ENCODE measurements at places on chromosomes 16 and 17.

GRCh38 chr16:19165101-19165500 is 2.9 kb upstream of the SYT17 start:
- no peak for DNase-seq

- DNase-seq: no peak
Measured at GRCh38 chr17:82108038-82108437, 10.0 kb upstream of the FASN start.

GRCh38 chr16:55552621-55553020 is 13.9 kb upstream of the CAPNS2 start:
- no peak for DNase-seq

GRCh38 chr17:18267366-18267765 is 6.9 kb downstream of the MIEF2 start:
- no peak for DNase-seq

GRCh38 chr17:9684955-9685621 is 39.8 kb downstream of the USP43 start:
- DNase-seq: no peak

GRCh38 chr16:9941245-9941644 is 241.0 kb downstream of the GRIN2A start:
- DNase-seq: no peak

DNA sequence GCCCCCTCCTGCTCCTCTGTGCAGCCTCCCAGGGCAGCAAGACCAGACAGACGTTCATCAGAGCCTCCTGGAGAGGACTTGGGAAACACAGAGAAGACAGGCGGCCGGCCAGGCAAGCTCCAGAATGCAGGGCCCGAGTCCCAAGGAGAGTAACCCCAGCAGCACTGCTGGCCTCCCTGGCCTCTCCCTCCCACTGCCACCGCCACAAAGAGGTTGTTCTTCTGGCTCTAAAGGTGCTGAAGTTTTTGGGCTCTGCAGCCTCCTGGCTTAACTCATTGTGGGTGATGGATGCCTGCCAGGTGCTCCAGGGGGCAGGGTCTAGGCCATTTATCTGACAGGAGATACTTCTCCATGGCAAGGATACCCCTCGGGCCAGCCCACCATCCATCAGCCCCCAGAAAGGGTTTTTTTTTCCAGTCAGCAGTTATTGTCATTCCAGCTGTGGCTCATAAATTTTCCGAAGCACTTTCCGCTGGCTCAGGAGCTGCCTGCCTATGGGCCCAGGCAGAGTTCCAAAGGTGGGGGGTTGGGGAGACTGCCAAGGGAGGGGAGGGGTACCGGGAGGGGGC is 32.0 kb upstream of the MRPS23 start:
- DNase-seq: no peak

- no peak for DNase-seq
Measured at GRCh38 chr16:72814226-72814625, 233.7 kb downstream of the ZFHX3 start.

GRCh38 chr17:63529711-63530556 is 6.8 kb downstream of the KCNH6 start:
- DNase-seq: no peak

DNA sequence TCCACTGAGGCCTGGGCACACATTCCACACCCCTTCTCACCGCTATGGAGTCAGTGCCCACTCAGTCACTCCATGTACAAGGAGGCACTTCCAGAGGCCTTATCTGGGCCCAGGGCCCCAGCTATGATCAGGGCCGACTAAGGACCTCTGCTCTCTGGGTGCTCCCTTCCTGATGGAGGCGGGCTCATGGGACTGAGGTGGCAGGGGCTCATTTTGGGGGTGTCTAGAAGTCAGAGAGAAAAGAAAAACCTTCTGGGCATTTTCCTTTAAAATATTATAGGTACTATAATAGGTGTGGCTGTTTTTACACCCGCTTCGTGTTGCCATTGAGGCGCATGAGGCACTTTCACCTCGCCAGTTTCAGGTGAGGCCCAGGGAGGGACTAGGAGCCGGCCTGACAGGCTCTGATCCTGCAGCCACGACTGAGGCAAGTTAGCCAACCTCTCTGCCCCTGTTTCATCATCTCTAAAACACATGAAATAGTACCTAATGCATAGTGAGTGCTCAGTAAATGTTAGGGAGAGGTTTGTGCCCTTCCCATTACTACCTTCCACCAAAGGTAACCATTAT is 14.4 kb downstream of the B9D1 start:
- no peak for DNase-seq

DNA sequence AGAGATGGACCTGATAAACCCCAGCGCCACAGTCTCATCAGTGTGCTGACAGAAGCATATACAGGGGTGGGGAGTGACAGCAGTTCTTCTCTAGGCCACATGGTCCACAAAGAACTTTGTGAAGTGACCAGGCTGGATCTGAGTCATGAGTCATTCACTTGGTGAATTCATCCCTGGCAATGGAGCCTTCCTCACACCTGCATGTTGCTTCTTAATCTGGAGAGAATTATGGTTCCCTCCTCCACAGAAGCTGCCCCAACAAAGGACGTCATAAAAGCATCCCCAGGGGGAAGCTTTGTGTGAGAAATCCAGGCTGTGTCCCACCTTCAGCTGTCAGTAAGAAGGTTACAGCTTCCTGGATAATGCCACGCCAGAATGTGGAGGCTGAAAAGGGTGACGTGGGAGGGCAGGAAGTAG is 215.6 kb upstream of the MAF start:
- no peak for DNase-seq

DNA sequence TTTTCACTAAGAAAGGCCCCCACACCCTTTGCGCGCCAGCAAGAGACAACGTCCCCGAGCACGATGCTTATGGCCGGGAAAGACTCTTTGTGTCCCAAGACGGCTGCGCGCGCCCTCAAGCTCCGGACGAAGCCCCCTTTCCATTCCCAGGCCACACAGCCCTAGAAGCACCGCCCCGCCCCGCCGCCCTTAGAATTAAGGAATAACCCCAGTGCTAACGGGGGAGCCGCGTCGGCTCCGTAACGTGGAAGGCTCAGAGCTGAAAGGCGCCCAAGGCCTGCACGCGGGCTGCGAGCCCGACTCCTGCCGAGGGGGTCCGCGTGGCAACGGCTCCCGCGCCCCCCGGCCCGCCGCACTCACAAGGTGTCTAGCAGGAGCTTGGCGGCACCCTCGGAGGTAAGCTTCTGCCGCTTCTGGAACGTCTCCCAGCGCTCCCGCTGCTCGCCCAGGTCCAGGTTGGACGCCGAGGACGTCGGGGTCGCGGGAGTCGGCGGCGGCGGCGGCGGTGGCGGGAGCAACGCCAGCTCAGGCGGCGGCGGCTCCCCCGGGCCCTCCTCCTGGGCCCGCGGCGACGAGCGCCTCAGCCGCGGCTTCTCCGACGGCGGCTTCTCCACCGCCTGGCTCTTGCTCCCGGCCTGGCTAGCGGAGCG is 477 bp downstream of the CENPV start:
- DNase-seq: peak; percentile 92

GRCh38 chr16:9079430-9079812 is 12.0 kb upstream of the HAPSTR1 start:
- no peak for DNase-seq

DNA sequence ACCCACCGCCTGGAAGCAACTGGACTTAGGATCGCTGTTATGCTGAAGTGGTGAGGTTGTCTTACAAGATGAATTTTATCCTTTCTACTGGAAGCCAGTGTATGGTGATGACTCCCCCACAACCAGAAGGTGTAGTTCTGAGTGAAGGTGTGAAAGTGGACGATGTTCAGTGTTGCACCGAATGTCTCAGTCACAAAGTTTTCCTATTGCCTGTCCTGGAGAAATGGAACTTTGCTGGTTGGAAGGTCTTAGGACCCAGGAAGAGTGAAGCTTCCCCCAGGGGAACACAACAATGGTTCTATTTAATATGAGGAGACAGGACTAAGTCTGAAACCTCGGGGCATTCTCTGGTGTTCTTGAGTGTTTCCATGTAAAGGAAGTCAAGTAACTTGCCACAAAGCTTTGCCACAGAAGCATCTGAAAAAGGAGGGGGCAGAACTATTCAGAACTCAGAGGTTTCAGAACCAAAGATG is 44.2 kb downstream of the USP22 start:
- DNase-seq: no peak

DNA sequence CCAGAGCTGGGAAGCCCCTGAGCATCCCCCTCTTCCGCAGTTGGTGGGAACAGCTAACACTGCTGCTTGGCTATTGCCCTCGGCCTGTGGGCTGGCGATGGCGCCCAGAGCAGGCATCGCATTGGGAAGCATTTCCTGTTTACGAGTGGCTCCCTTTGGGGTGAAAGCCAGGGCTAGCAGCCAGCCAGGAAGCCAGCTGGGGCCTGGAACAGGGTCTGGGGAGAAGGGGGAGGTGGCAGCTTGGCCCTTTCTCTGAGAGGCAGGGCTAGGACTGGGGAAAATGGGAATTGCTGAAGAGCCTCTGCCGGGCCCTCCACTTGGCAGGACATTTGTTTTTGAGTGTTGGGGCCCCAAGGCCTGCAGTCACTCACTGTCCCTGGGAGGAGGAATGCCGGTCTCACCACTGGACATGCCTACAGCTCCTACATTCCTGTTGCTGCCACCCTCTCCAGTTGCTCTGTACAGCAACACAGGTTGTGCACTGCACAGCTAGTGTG is 2.4 kb upstream of the MTSS2 start:
- DNase-seq: no peak

DNA sequence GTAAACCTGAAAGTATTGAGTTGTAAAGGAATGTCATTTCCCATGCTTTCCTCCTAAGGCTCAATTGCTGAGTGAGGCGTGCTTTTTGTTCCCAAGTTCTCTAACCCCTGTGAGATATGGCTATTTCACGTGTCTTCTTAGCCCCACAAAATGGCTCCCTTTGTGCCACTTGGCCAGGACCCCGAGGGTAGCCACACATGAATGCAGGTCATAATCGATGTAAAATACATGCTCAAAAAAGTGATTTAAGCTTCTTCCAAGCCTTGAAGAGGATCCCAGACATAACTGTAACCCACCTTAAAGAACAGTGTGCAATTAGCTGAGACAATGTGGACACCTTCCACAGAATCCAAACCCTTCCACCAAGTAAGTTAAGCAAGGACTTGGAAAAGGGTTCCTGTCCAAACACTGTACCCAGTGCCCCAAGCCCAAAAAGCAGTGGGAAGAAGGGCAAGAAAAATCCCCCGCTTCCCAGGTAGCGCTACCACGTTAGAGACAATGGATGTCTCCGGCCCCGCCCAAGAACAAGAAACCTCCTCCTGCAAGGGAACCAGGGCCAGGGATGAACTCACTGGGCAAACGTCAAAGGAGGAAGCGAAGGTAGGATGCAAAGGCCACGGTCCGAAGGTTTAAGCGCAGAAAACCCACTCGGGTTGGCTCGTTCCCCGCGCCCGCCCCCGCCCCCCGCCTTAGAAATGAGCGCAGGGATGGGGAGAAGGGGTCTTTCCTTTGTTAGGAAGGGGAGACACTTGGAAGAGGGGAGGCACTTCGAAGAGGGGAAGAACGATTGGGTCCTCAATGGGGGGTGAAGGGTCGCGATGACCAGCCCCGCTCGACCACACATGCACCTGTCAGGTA is 1.2 kb downstream of the JPT1 start:
- DNase-seq: peak; percentile 38

DNA sequence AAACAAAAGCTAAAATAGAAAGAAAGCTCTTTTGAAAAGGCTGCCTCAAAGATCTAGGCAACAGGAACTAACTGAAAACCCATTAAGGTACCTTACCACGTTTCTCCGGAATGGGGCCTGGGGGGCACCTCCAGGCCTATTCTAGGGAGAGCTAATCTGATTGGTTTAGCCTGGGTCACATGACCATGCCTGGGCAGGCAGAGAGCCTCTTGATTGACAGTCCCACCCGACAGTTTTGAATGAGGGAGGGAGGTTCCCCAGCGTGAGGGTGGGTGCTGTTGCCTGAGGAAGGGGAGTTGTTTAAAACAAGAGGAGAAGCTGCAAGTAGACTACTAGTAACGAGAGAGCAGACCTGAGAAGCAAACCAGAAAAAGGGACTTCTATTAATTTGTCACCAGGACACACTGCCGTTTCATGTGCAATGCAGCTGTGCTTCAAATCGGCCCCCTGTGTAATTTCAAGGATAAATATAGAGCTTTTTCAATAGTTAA is 143.4 kb upstream of the HS3ST2 start:
- no peak for DNase-seq

DNA sequence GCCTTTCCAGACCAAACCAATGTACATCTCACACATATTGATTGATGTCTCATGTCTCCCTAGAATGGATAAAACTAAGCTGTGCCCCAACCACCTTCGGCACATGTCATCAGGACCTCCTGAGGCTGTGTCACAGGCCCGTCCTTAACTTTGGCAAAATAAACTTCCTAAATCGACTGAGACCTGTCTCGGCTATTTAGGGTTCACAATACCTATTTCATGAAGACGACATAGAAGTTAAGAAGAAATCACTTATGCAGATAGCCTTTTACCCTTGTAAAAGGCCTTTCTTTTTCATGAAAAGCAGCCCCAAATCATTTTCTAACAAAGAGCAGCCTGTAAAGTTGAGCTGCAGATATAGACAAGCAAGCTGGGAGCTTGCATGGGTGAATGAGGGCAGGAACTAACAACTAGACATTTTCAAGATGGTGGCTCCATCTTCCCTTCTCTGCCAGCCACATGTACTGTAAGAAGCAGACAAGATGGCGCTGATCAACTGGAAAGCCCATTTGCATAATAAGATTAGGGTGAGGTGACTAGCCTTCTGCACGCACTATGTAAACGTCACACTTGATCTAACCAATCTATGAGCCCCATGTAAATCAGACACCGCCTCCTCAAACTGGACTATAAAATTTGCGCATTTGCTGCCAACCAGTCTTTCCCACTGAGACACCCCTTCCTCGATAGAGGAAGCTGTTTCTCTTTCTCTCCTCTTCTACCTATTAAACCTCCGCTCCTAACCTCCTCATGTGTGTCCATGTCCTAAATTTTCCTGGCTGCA is 4.7 kb upstream of the KDM8 start:
- DNase-seq: no peak

DNA sequence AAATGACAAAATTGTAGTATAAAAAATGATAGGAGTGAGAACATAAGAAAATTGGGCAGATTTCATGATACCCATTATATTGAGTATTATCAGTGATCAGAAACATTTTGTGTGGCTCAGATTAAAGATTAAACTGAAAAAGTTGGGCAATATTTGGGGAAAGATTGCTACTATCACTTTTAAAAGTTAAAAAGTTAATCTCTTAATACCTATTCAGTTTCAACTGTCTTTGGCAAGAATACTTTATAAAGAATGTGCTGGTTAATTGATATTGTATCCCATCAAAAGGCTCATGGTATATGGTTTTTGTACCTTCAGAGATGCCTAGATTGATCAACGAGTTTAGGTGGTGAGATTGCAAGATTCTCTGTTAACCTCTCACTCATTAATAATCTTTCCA is 55.8 kb downstream of the BPTF start:
- DNase-seq: no peak

- no peak for DNase-seq
Measured at GRCh38 chr16:54424043-54424451, 137.5 kb upstream of the IRX3 start.

Measured in NCI-H510A treated with DMSO at 0.1 percent for 48 hours (cell line).